Stimulated activated CD4-positive, alpha-beta T cell treated with anti-CD3 and anti-CD28 coated beads, TNF-alpha, amount 100 ng/mL, for 24 hours (primary cell): ENCODE measurements at places on chromosomes 1 and 21.

- no peak for DNase-seq
Observed at GRCh38 chr1:219582865-219583264, 30.0 kb downstream of the ZC3H11B start.

DNA sequence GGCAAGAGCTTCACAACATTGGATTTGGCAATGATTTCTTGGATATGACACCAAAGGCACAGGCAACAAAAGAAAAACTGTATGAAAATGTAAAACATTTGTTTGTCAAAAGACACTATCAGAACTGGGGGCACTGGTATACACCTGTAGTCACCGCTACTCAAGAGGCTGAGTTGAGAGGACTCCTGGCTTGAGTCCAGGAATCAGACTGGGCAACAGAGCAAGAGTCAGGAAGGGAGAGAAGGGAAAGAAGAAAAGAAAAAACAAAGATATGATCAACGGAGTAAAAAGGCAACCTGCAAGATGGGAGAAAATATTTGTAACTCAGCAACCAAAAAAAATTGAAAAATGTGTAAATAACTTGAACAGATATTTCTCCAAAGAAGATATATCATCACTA is 6.0 kb upstream of the TUT4 start:
- no peak for DNase-seq

DNA sequence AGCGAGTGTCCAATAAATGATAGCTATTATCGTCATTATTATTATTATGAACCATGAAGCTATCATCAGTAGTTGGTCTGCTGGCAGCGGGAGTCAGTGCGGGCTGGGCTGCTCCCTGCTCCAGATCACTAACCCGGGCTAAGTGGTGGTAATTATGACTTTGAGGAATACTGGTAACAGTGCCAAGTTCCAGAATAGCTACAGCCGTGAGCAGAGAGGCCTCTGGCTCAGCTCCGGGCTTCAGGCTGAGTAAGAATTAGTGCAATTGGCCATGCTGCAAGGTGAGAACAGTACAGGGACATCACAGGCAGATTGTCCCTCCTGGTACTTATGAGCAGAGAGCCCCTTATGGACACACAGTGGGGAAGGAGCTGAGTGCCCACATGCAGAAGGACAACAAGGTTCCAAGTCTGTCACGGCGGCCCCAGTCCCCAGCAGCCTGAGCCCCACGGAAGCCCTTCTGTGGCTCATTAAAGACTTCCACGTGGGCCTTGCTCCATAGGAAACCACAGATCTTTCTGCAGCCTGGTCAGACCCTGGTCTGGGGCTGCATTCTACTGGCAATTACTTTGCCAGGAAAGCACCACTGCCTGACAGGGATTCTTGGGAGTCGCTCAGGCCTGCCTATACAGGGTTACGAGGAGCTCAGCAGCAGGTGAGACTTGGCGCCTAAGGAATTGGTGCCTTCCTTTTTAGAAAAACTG is 235.1 kb downstream of the RRAGC start:
- no peak for DNase-seq

DNA sequence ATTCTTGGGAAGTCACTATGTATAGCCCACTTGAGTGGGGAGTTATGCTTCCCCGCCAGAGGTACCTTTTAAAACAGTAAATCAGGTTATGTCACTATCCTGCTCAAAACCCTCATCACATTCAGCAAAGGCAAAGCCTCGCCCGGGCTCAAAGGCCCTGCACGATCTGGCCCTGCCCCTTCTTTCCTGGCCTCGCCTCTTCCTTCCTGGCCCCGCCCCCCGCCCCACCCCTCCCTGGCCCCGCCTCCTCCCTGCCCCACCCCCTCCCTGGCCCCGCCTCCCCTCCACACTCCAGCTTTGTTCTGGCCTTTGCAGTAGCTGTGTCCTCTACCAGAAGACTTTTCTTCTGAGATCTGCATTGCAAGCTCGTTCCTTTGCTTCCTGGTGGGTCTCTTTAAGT is 6.6 kb downstream of the LDLRAD2 start:
- no peak for DNase-seq

DNA sequence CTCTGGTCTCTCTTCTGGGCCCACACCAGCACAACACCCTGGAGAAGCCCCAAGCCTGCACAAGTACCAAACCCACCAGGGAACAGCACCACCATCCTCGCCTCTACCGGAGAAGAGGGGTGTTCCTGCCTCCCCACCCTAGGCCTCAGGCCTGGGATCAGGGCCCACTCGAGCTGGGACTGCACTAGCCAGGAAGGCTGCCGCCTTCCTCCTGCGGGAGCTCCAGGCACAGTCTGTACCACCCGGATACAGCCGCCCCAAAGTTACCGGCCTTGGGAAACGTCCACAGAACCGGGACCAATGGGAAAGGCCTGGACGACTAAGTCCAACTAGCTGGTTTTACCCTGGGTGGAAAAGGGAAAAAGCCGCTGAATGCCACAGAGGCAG is 3.4 kb downstream of the TAL1 start:
- no peak for DNase-seq

GRCh38 chr21:45057886-45058285 is 16.5 kb upstream of the ADARB1 start:
- no peak for DNase-seq

- DNase-seq, result no peak
Observed at GRCh38 chr1:51559064-51559500, 40.0 kb upstream of the EPS15 start.

DNA sequence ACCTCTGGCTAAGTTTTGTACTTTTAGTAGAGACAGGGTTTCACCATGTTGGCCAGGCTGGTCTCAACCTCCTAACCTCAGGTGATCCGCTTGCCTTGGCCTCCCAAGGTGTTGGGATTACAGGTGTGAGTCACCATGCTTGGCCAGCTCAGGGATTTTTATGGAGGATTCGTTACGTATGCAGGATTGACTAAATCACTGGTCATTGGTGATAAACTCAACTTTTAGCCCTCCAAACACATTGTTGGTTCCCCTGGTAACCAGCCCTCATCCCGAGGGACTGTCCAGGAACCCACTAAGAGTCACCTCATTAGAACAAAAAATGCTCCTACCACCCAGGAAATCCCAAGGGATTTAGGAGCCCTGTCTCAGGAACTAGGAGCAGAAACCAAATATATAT is 40.4 kb downstream of the ST3GAL3 start:
- no peak for DNase-seq

- no peak for DNase-seq
Observed at GRCh38 chr1:33093004-33093403, 12.1 kb downstream of the AZIN2 start.

DNA sequence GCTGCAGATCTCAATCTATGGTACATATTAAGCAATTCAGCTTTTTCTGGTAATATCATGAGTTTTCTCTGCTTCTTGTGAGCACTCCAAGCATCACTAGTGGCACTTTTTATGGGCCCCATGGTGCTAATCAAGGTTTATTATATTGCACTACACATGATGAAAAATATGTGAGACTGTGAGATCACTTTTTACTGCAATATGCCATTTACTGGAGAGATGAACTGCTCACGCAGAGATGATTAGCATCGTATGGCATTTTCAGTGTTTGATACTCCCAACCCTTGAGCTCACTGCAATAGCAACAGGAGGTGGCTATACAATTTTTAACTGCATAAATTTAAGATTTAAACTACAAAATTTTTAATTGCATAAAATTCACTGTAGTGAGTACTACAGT is 8.7 kb upstream of the KCNK1 start:
- no peak for DNase-seq

DNA sequence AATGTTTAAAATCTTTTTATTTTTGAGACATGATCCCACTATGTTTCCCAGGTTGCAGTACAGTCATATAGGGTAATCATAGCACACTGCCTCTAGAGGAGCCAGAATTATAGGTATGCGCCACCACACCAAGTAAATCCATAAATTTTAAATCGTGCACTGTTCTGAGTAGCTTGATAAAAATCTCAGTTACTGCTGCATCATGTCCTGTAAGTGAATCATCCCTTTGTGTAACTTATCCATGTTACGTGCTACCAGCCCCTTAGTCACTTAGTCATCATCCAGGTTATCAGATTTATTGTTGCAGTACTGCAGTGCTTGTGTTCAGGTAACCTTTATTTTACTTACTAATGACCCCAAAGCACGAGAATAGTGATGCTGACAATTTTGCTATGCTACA is 1770.9 kb downstream of the BRINP3 start:
- DNase-seq, result no peak

GRCh38 chr1:221734187-221734586 is 7.7 kb downstream of the DUSP10 start:
- no peak for DNase-seq

- DNase-seq, result no peak
Observed at GRCh38 chr1:18529714-18530113, 49.0 kb downstream of the KLHDC7A start.

DNA sequence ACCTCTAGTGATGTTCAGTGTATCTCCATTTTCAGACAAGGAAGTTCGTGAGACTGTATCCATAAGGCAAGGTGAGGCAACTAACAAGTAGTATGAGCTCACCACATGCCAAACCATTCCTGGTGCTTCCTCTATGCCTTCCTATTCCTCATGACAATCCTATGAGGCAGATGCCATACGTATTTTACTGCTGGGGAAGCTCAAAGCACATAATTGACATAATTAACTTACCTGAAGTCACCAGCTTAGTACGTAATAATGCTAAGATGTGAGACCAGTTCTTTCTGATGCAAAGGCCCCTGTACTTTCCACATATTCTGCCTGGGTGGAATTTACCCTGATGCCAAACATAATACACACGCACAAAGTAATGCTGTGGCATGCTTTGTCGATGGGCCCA is 83.6 kb upstream of the NFIA start:
- DNase-seq, result no peak

GRCh38 chr1:16226490-16227179 is 10.3 kb downstream of the CPLANE2 start:
- no peak for DNase-seq

DNA sequence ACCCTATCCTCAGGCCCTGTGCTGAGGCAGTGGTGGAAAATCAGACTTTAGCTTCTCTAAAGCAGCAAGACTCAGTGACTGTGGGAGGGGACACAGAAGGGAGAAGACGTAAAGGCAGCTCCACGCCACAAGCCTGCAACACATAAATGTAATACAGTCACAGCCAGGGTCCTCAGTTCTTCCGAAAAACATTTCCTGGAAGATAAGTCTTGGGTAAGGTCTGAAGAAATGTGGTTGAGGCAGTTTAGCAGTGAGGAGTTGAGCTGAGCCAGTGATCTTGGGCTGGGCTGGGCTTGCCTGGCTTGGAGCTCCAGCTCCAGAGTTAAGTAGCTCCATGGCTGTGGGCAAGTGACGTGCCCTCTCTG is 127.8 kb upstream of the ADAR start:
- DNase-seq, result no peak

- no peak for DNase-seq
Observed at GRCh38 chr1:83760226-83761021, 238.5 kb downstream of the TTLL7 start.

- DNase-seq, result no peak
Observed at GRCh38 chr1:157519451-157519850, 32.9 kb downstream of the FCRL5 start.

GRCh38 chr1:17570228-17570627 is 30.7 kb downstream of the ARHGEF10L start:
- DNase-seq, result no peak

- DNase-seq, result no peak
Observed at GRCh38 chr1:12138196-12139168, 28.3 kb upstream of the TNFRSF1B start.

- no peak for DNase-seq
Observed at GRCh38 chr1:116735246-116735645, 19.0 kb upstream of the CD2 start.

DNA sequence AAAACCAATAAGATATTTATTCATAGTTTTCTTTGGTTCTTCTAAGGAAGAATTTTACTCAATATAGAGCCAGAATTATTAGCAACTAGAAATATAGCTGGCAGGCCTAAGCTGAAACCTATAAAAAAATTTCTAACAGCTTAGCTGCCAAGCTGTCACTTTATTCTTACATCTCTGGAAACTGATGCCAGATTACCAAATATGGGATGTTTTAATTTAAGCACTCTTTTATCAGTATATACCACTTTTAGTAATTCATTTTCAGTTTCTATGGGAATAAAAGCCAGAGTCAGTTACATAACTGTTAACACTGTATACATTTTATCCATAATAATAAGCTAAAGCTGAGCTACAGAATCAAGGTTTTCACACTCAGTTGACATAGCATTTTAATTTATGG is 68.7 kb upstream of the MPC2 start:
- no peak for DNase-seq

- no peak for DNase-seq
Observed at GRCh38 chr21:41681348-41681801, 85.5 kb downstream of the RIPK4 start.

GRCh38 chr1:193456811-193457280 is 270.4 kb upstream of the B3GALT2 start:
- DNase-seq, result no peak

DNA sequence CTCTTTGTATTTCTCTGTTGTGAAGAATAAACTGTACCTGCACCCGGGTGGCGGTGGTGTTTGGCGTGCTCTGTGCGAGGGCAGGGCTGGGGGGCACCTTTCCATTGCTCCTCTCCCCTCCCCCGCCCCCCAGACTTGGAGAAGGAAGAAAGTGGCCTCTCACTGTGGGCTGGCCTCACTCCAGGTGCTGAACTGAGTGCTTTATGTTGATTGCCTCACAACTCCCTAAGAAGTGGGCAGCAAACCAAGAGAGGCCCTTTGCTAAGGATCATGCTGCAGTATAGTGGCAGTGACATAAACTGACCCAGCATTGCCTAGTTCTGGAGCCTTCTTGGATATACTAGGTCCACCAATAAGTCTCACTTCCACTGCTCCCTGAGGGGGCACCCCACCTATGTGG is 20.2 kb downstream of the A3GALT2 start:
- DNase-seq, result no peak

- no peak for DNase-seq
Observed at GRCh38 chr1:175536369-175536768, 207.0 kb downstream of the TNR start.

DNA sequence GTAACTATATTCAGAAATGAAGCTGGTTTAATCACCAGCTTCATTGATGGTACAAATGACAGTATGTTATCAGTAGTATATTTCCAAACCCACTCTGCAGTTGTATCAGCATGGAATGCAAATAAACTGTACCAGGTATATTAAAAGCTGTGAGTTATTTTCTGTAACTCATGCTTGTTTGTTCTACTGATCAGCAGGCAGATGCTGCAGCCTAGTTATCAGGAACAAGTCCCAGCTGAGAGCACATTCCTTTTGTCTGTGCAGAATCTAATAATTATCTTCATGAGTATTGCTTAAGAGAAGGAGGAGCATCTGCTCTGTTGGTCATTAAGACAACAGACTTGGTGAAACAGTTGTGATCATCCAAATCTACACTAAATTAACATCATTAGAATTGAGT is 1331.1 kb downstream of the MRPL39 start:
- no peak for DNase-seq

GRCh38 chr1:185843986-185844385 is 109.8 kb downstream of the HMCN1 start:
- DNase-seq, result no peak

GRCh38 chr1:112423207-112423606 is 27.2 kb downstream of the CTTNBP2NL start:
- DNase-seq, result no peak

DNA sequence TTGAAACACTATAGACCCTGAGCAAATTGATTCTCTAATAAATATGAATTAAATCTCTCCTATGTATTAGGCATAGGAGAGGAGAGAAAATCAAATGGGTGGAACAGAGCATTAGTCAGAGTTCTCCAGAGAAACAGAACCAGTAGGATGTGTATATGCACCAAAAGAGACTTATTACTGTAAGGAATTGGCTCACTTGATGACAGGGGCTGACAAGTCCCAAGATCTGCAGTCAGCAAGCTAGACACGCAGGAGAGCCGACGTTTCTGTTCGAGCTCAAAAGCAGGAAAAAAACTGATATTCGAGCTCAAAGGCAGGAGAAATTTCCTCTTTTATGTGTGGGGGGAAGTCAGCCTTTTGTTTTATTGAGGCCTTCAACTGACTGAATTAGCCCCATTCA is 259.2 kb upstream of the KAZN start:
- no peak for DNase-seq
